ENCODE measurements at places on chromosomes 16 and 17.

DNA sequence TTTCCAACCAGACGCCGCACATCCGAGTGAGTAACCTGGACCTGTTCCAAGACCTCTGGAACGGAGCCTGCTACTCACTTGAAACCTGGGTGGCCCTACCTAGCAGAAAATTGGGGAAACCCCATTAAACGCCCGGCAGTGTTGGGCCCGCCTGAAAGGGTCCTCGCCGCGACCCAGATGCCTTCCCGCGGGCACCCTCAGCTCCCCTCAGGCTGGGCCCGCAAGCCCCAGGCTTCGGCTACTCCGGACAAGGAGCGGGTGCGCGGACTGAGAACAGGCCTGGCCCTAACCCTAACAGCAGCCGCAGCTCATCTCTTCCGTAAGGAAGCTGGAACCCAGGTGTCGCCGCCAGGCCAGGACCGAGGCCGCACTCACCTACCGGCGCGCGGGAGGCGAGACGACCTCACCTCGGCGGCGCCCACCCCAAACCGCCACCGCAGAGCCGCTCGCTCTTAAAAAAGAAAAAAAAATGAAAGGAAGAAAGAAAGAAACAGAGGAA, 344 bp downstream of the PSME3IP1 start:
- peak overlapping the region; percentile 95 for H3K27ac ChIP-seq
- DNase-seq, result no peak
- peaks cover 14% of the 10 kb centered on the region for H3K4me1 ChIP-seq
- peak overlapping the region; percentile 99 for H3K4me3 ChIP-seq
- peaks cover 10% of the 10 kb centered on the region for H3K36me3 ChIP-seq

DNA sequence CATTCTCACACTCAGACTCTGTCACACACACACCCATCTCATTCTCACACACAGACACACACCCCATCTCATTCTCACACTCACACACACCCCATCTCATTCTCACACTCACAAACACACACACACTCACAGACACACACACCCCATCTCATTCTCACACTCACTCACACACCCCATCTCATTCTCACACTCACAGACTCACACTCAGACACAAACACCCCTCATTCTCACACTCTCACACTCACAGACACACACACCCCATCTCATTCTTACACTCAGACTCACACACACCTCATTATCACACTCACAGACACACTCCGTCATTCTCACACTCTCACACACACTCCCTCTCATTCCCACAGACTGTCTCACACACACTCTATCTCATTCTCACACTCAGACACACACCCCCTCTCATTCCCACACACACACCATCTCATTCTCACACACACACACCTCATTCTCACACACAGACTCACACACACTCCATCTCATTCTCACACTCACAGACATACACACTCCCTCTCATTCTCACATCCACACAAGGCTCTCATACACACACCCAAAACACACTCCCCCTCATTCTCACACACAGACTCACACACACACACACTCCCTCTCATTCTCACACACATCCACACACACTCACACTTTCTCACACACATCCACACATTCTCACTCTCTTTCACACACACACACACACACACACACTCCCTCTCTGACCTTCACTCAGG, 2.9 kb downstream of the ASGR1 start:
- H3K4me3 ChIP-seq, result no peak overlapping the region
- DNase-seq, result no peak
- H3K36me3 ChIP-seq, result peaks cover 18% of the 10 kb centered on the region
- no peak overlapping the region for H3K27ac ChIP-seq

- no peak overlapping the region for H3K4me3 ChIP-seq
- H3K4me1 ChIP-seq, result peaks cover 30% of the 10 kb centered on the region
- peaks cover 41% of the 10 kb centered on the region for H3K36me3 ChIP-seq
- no peak overlapping the region for H3K27ac ChIP-seq
Observed at GRCh38 chr17:413016-413350, 60.4 kb upstream of the RPH3AL start.

DNA sequence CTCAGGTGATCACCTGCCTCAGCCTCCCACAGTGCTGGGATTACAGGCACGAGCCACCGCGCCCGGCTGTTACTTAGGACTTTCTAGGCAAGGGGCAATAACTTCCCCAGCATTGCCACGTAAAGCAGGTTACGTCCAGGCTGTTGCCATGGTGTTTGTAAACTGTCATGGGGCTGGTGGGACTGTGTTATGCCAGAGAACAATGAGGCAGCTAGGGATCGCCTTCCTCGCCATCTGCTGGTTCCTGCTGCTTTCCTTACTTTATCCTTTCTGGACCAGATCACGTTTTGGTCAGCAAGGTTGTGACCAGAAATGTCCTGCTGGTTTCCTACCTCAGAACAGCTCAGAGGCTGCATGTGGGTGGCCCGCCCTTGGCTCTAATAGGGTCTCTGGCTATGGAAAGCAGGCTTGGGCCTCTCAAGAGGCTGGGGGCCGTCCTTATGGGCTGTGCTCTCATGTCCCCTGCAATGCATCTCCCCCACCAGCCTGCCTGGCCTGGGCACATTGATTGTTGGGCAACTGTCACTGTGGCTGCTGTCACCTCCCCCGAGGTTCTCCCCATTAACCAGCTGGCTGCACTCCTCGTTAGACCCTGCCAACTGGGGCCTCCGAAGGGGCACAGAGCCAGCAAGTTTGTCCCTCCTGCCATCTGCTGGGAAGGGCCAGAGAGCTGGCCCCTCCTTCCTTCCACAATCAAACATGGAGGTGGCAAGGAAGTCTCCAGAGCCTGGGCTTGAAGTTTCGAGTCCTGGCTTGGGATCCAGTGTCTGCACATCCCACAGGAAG, 28.2 kb upstream of the ZC3H18 start:
- H3K4me1 ChIP-seq, result peaks cover 22% of the 10 kb centered on the region
- H3K27me3 ChIP-seq, result peaks cover 29% of the 10 kb centered on the region

DNA sequence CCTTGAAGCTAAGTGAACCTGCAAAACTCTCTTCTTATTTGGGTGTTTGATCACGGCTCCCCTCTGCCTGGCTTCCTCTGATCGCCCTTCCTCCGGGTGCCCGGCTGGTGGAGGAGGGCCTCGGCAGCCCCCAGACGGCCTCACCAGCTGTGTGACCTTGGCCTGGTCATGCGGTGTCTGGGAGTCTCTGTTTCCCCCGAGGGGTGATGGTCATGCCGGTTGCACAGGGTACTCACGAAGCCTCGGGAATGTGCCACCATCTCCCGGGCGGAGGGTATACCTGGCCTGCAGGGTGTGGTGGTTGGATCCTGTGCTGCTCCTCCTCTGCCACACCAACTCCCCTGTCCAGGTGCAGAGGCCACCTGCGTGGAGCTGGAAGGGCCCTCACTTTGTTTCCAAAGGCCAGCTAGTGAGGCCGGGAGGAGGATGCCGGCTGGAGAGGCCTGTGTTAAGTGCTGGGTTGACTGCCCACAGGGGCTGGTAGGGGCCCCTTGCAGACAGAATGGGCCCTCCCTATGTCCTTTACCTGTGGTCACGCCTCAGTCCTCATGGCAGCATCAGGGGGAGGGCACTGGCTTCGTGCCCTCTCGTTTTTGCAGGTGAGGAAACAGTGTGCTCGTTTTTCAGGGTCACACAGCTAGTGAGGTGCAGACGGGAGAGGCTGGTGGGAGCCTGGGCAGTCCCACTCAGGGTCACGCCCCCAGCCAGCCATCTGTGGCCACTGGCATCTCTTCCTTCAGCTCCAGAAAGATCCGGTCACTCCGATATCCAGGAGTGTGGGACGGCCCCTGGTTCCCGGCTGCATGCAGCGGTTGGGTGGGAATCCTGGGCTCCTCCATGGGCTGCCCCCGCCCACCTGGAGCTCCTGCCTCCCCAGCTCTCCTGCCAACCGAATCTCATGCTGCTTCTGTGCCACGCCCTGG, 148.5 kb upstream of the GSE1 start:
- peaks cover 63% of the 10 kb centered on the region for H3K4me1 ChIP-seq
- H3K27ac ChIP-seq, result no peak overlapping the region

DNA sequence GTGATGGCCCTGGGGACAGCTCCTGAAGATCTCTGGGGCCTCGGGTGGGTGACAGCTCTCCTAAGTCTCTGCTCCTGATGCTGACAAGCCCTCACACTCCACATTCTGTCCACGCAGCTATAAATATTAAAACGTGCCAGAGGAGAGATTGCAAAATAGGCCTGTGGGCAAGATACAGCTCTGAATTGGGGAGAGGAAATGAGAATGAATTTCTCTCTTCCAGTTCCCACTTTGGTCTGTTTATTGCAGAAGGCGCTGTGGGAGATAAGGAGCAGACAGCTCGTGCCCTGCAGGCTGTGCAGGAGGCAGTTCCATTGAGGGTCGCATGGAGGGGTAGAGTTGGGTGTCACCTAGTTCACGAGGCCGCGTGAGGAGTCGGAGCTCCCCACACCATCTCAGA, 87.5 kb upstream of the SDK2 start:
- H3K4me3 ChIP-seq, result no peak overlapping the region
- no peaks in the 10 kb centered on the region for H3K4me1 ChIP-seq
- H3K27ac ChIP-seq, result no peak overlapping the region
- peaks cover 2% of the 10 kb centered on the region for H3K27me3 ChIP-seq
- H3K36me3 ChIP-seq, result no peaks in the 10 kb centered on the region
- DNase-seq, result no peak

- H3K27ac ChIP-seq, result no peak within 1 kb of the TSS
- H3K4me1 ChIP-seq, result peaks cover 11% of the 10 kb centered on the region
- no peaks in the 10 kb centered on the region for H3K36me3 ChIP-seq
- DNase-seq, result peak; percentile 57
Observed at GRCh38 chr16:23302045-23302956, at the start of gene SCNN1B. SCNN1B (plus strand) TSS chr16:23302302; CDS start chr16:23348600, 46,298 bp downstream.

DNA sequence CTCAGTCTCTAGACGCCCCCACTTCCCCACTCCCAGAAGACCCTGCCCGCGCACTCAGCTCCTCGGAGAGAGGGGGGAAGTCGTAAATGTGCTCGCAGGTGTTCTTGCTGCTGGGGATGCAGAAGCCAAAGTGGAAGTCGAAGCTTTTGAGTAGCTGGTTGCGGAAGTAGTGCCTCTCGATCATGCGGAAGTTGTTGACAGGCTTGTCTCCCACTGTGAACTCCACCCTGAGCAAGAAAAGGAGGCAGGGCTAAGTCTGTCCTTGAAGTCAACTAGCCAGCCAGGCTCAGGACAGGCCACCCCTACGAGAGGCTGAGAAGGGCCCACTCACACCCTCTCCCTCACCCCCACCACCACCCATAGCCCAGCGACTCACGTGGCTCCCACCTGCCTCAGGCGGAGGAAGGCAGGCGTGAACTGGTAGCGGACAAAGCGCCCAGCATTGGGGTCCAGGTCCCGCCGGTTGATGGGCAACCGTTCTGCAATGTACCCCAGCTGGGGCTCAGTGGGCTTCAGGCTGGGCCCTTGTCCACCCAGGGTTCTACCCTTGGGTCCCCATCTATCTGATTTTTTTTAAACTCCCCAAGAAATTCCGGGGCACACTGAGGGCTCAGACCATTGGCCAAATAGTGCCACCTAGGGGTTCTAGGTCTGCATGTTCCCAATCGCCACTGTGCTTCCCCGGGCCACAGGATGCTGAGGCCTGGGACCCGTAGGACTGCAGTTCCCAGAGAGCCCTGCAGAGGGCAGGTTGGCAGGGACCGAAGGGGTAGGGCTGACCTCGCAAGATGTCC, 4.6 kb downstream of the UNC119 start:
- no peak overlapping the region for H3K4me3 ChIP-seq
- no peaks in the 10 kb centered on the region for H3K27me3 ChIP-seq
- H3K4me1 ChIP-seq, result peaks cover 37% of the 10 kb centered on the region

GRCh38 chr17:83096401-83097224, 17.2 kb downstream of the METRNL start:
- peaks cover 66% of the 10 kb centered on the region for H3K36me3 ChIP-seq
- DNase-seq, result no peak
- H3K4me1 ChIP-seq, result peaks cover 49% of the 10 kb centered on the region
- no peak overlapping the region for H3K4me3 ChIP-seq

- no peak overlapping the region for H3K4me3 ChIP-seq
- H3K27ac ChIP-seq, result peak overlapping the region; percentile 53
- no peaks in the 10 kb centered on the region for H3K36me3 ChIP-seq
- no peak for DNase-seq
- H3K4me1 ChIP-seq, result peaks cover 33% of the 10 kb centered on the region
- H3K27me3 ChIP-seq, result no peaks in the 10 kb centered on the region
Observed at GRCh38 chr17:59425085-59425931, 93.9 kb downstream of the YPEL2 start.

- peaks cover 47% of the 10 kb centered on the region for H3K4me1 ChIP-seq
- no peak overlapping the region for H3K4me3 ChIP-seq
- no peaks in the 10 kb centered on the region for H3K36me3 ChIP-seq
- peak overlapping the region; percentile 94 for H3K27ac ChIP-seq
- DNase-seq, result no peak
- no peaks in the 10 kb centered on the region for H3K27me3 ChIP-seq
Observed at GRCh38 chr17:66538776-66539175, 236.4 kb downstream of the PRKCA start.

DNA sequence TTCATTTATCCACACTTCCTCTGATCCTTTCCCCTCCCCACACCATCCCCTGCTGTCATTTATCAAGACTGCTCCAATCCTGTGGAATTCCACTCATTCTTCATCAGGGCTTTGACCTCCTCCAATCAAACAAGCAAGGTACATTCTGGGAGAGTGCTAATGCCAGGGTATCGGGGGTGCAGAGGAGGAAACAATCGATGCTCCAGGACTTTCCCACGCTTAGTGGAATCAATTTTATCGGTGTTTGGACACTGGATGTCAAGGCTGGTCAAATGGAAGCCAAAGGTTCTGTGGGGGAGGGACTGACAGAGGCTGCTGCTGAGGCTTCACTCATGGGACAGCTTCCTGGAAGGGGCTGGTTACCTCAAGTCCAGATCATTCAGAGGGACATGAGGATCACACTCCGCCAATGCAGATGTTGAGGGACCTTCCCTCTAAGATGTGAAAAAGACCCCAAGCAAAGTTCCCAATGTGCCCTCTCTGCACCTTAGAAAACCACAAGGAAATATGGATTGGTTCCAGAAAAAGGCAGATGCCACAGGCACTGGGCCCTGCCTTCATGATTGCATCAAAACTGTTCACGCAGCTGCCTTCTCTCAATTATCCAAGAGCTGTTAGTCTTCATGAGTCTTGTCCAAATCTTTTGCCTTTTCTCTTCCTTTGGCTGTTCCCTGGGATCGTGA, 44.7 kb upstream of the SOX9 start:
- H3K4me3 ChIP-seq, result no peak overlapping the region
- no peaks in the 10 kb centered on the region for H3K27me3 ChIP-seq
- no peaks in the 10 kb centered on the region for H3K4me1 ChIP-seq
- no peak for DNase-seq
- no peak overlapping the region for H3K27ac ChIP-seq
- no peaks in the 10 kb centered on the region for H3K36me3 ChIP-seq

- H3K36me3 ChIP-seq, result peaks cover 9% of the 10 kb centered on the region
- no peak overlapping the region for H3K4me3 ChIP-seq
- peaks cover 11% of the 10 kb centered on the region for H3K27me3 ChIP-seq
- no peak for DNase-seq
- no peak overlapping the region for H3K27ac ChIP-seq
- H3K4me1 ChIP-seq, result peaks cover 15% of the 10 kb centered on the region
Observed at GRCh38 chr16:49484936-49485335, 111.3 kb downstream of the C16orf78 start.

- peaks cover 9% of the 10 kb centered on the region for H3K4me1 ChIP-seq
- H3K27ac ChIP-seq, result no peak overlapping the region
- no peaks in the 10 kb centered on the region for H3K36me3 ChIP-seq
- peaks cover 39% of the 10 kb centered on the region for H3K27me3 ChIP-seq
- DNase-seq, result no peak
Observed at GRCh38 chr17:8966926-8967325, 1.4 kb upstream of the PIK3R5 start.

GRCh38 chr16:30355954-30356308, 823 bp upstream of the CD2BP2 start:
- H3K27ac ChIP-seq, result peak overlapping the region; percentile 98
- H3K27me3 ChIP-seq, result no peaks in the 10 kb centered on the region
- H3K4me1 ChIP-seq, result peaks cover 64% of the 10 kb centered on the region
- no peak for DNase-seq
- H3K4me3 ChIP-seq, result peak overlapping the region; percentile 95
